Activated T-cell treated with anti-CD3 and anti-CD28 coated beads for 48 hours (primary cell): ENCODE measurements at places on chromosomes 5 and 9.

- no peak for DNase-seq
Observed at GRCh38 chr9:89046832-89047231, 55.6 kb downstream of the S1PR3 start.

DNA sequence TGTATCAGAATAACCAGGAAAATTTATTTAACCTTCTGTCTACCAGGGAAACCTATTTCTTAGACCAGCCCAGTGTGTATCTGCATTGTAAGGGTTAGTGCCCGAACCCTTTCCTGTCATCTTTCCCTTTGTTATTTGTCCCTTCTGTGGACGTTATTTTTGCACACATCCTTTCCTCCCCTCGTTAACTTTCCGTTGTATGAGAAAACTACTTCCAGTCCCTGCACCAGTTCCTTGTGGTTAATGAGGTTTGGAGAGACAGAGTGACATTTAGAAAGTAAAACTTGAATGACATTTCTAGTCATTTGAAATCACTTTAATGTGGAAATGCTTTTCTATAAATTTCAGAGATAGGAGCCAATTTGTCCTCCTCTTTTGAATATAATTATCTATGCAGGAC, 4.3 kb upstream of the IFNB1 start:
- no peak for DNase-seq

DNA sequence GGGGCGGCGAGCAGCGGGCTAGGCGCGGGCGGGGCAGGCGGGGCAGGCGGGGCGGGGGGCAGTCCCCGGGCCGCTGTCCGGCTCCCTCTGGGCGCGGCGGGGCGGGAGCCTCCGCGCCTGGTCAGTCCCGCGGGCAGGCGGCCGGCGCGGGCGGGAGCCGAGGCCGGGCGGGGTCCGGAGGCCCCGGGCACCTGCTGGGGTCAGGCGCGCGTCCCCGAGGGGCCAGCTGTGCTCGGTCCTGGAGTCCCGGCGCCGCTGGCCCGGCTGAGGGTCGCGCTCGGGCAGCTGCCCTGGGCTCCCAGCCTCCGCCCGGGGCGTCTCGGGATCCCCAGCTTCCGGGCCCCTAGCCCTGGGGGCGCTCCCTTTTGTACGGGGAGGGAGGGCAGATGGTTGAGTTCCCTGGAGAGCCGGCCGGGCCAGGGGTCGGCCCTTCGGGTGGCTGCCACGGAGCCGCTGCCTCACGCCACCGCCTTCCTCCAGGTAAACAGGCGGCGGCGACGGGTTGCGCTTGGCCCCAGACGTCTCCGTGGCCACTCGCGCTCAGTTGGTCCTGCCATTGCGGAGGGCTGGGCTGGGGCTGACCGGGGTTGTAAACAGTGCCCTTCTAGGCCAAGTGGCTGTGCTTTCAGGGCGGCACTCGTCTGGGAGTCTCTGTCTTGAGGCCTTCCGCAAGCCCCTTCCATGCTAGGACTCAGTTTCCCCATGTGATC, 473 bp downstream of the ZBTB34 start:
- peak; percentile 11 for DNase-seq

- DNase-seq, result no peak
Observed at GRCh38 chr9:92652461-92652860, 17.5 kb downstream of the IPPK start.

GRCh38 chr5:137648361-137648760, 87.5 kb downstream of the KLHL3 start:
- no peak for DNase-seq

DNA sequence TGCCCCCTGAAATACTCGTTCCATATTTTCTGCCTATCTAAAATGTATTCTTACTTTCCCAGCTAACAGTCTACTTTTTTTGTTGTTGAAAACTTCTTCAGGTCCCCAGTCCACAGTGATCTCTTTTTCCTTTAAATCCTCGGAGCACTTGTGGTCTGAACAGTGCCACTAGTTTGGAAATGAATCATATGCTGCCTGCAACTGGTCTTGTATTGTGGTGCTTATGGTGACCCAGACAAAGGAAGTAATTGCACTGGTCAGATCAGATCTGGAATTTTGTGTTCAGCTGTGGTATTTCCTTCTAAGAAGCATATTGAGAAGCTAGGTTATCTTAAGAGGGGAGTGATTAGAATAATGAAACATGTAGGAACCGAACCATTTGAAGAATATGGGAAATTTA, 2.9 kb downstream of the UNC13B start:
- no peak for DNase-seq

GRCh38 chr9:104868687-104869404, 59.1 kb downstream of the ABCA1 start:
- DNase-seq, result no peak

GRCh38 chr9:4774209-4774608, 18.5 kb upstream of the RCL1 start:
- no peak for DNase-seq

DNA sequence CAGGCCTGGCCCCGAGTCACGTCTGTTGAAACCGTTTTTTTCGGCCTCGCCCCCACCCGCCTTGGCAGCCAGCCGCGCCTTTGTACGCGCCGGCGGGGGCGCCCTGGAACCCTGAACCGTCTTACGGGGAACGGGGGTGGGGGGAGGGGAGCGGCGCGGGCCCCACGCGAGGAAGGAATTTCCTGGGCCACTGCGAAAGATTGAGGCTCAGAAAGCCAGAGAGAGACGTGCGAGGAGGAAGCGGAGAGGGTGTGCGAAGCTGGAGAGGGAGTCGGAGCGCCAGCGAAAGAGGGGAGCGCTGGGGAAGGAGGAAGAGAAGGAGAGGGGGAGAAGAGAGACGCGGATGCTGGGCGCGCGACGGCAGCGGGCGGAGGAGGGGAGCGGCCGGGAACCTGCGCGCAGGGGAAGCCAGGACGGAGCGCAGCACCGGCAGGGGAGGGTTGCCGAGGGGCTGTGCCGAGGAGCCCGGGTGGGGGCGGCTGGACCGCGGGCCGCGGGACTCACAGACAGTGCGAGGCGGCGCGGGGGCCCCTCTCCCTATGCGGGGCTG, 4.6 kb upstream of the PRDM12 start:
- DNase-seq, result no peak

DNA sequence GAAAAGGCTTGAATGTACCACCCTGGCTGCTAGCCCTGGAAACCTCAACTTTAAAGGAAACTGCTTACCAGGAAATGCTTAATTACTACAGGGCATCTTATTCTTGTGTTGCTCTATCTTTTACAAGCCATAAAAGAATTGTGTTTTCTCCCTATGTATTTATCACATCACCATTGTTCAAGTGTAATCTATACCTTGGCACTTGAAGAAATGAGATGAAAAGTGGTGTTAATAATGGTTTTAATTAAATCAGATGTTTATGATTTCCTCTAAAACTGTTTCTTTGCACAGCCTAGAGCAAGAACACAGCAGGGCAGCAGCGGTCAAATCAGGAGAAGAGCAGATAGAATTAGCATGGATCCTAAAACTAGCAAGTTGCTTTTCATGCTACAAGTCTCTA, 131.8 kb upstream of the RGMB start:
- no peak for DNase-seq

DNA sequence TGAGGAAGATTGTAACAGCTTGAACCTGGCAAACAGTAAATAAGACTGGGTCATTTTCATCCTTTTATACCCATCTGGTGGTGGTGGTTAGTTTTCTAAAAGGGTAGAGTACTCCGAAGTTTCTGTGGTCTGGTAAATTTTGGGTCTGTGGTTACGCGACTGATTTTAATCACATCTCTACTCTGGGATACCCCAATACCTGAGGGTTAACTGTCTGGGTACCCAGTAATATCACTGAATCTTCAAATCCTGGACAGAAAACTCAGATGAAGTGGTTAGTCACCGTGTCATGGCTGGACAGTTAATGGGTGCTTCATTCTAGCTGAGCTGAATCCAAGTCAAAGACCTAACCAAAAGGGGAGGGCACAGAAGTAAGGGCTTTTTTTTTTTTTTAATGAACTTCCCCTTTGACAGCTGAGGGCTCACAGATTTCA, 474.2 kb downstream of the GADD45G start:
- no peak for DNase-seq

DNA sequence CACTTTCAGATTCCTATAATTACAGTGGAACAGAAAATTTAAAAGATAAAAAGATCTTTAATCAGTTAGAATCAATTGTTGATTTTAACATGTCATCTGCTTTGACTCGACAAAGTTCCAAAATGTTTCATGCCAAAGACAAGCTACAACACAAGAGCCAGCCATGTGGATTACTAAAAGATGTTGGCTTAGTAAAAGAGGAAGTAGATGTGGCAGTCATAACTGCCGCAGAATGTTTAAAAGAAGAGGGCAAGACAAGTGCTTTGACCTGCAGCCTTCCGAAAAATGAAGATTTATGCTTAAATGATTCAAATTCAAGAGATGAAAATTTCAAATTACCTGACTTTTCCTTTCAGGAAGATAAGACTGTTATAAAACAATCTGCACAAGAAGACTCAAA, 29.5 kb downstream of the ZFYVE16 start:
- no peak for DNase-seq
